Activated CD4-positive, alpha-beta T cell treated with anti-CD3 and anti-CD28 coated beads for 36 hours (primary cell): ENCODE measurements at places on chromosomes 11 and 22. TPM values are rescaled to one million over a fixed set of nuclear protein-coding genes. Genes with fewer than 3 reads are reported as not detected.

GRCh38 chr11:61195719-61196118 is 7.6 kb upstream of the PGA3 start:
- no peaks in the 10 kb centered on the region for H3K4me1 ChIP-seq
- no peak overlapping the region for H3K27ac ChIP-seq
- peaks cover 12% of the 10 kb centered on the region for H3K27me3 ChIP-seq
- H3K4me3 ChIP-seq: no peak overlapping the region

DNA sequence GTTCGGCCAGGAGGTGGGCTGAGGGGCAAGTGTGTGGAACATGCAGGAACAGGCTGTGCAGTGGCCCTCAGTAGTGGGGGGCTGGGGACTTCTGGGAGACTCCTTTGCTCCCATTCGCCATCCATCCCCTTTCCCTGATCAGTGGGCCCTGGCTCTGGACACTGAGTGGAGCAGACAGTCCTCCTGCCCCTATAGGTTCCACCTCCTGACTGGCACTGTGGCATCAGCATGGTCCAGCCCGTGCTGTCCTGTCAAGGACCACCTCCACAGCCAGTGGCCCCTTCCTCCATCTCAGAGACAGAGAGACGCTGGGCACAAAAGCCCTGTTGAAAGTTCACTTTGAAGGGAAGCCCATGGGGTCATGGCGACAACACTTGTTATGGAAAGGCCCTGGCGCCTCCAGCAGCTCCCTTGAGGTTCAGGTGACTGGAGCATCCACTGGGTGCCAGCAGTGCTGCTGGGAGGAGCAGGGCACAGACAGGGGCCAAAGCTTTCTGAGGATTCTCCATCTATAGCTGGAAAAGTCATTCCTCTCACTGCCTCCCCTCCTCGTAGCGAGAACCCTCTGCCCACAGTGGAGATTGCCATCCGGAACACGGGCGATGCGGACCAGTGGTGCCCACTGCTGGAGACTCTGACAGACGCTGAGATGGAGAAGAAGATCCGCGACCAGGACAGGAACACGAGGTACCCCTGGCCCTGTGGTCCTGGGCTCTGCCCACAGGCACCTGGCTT is 5.6 kb downstream of the DERL3 start:
- H3K4me1 ChIP-seq: peaks cover 7% of the 10 kb centered on the region
- H3K27me3 ChIP-seq: no peaks in the 10 kb centered on the region
- no peak overlapping the region for H3K4me3 ChIP-seq
- DNase-seq: no peak
- H3K27ac ChIP-seq: no peak overlapping the region

DNA sequence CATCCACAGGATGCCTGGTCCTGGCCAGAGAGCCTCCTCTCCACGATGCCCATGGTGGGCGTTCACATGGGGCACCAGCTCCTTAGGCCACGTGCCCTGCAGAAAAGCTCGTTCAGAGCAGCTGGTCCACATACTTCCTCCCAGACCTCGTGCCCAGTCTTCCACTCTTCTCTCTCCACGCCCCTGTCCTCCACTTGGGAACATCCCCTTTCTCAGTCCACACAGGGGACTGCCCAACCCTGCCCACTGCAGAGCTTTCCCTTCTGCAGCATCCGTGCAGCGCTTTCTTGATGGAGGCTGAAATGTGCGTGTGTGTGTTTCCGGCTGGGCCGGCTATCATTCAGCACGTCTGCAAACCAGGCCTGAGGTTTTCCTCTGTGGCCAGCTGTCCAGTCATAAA is 11.3 kb downstream of the TPCN2 start:
- H3K36me3 ChIP-seq: no peaks in the 10 kb centered on the region
- H3K4me1 ChIP-seq: peaks cover 5% of the 10 kb centered on the region
- H3K4me3 ChIP-seq: no peak overlapping the region

- H3K27ac ChIP-seq: no peak overlapping the region
- no peak for DNase-seq
- H3K27me3 ChIP-seq: no peaks in the 10 kb centered on the region
- H3K4me3 ChIP-seq: no peak overlapping the region
- H3K36me3 ChIP-seq: no peaks in the 10 kb centered on the region
These were observed 121.8 kb downstream of the INSC start for GRCh38 chr11:15236559-15236958.

DNA sequence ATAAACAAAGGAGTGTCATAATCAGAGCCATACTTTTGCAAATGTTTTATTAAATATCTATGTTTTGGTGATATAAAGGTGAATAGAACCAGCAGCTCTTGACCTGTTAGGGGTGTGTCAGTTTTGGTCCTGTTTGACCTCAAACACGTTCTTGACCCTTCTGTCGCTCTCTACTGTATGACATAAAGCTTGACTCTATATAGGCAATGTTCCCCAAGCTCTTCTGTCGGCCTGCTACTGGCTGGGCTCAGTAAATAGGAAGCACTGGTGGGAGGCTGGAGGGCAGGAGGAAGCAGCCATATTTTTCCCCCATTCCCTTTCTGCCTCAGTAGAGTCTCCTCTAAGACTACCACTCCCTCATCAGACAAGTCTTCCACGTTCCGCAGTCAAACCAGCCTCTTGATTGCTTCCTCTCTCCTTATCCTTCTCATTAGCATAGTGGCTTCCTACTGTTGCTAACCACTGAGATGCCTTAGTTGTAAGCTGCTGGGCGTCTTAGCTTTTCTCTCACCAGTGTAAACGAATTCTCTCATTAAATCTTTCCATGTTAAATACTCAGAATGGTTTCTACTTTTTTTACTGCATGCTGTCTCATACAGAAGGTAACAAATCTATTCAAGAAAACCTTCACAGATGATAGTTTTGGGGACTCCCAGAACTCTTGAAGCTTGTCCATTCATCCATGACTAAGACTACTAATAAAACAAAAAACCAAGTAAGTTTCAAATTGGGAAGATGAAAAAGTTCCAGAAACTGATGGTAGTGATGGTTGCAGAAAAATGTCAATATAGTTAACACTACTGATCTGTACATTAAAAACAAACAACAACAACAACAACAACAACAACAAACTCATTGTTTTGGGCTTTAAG is 3.3 kb downstream of the NPAT start:
- H3K36me3 ChIP-seq: peaks cover 32% of the 10 kb centered on the region
- peaks cover 58% of the 10 kb centered on the region for H3K4me1 ChIP-seq
- no peaks in the 10 kb centered on the region for H3K27me3 ChIP-seq
- H3K27ac ChIP-seq: peak overlapping the region; percentile 79
- H3K4me3 ChIP-seq: peak overlapping the region; percentile 45

GRCh38 chr22:46803031-46803880 is 40.8 kb downstream of the TBC1D22A start:
- no peak overlapping the region for H3K27ac ChIP-seq
- H3K4me1 ChIP-seq: peaks cover 32% of the 10 kb centered on the region
- peaks cover 54% of the 10 kb centered on the region for H3K36me3 ChIP-seq
- no peak overlapping the region for H3K4me3 ChIP-seq
- peak; percentile 84 for DNase-seq

GRCh38 chr11:20387261-20388095 is at the start of gene PRMT3:
TSS of gene PRMT3 (plus strand) at chr11:20387716. CDS start at chr11:20387747, 31 bp downstream.
- peaks cover 23% of the 10 kb centered on the region for H3K36me3 ChIP-seq
- peak within 1 kb of the TSS; percentile 99 for H3K27ac ChIP-seq
- DNase-seq: peak; percentile 98
- H3K27me3 ChIP-seq: no peaks in the 10 kb centered on the region
- peaks cover 27% of the 10 kb centered on the region for H3K4me1 ChIP-seq
- peak within 1 kb of the TSS; percentile 98 for H3K4me3 ChIP-seq

DNA sequence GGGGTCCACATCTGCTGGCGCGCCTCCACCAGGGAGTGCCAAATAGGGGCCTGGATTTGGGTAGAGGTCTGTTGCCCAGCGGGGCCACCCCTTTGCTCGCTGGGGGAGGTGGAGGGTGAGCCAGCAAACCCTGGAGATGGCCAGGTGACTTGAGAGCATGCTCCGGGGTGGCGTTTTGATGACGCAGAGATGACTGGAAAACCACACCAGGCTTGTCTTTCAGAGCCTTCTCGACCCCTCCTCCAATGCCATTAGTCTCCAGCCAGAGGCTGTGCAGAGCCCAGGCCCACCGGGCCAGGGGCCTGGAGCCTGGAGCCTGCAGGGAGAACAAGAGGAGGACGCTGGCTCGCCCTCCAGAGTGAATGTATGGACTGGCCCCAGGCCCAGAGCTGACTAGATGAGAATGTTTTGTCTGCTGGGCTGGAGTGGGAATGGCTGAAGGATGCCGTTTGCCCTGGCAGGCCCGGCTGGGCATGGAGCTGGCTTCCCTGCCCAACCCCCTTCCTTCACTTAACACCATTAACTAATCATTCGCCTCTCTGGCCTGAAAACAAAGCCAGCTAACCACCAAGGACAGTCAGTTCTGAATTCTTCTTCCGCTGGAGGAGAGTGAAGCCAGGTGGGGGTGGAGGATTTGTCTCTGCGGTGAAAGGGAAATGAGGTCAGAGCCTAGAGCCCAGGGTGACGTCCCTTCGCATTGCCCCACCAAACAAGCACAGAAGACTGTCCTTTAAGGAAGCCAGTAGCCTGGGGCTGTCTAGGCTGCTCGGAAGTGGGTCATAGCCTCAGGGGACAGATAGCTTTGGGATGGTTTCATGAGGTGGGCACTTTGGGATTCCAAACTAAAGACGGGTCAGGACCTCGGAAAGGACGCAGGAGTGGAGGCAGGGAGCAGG is 1.6 kb upstream of the MCAM start:
- H3K27ac ChIP-seq: peak overlapping the region; percentile 61
- H3K4me1 ChIP-seq: peaks cover 30% of the 10 kb centered on the region
- H3K4me3 ChIP-seq: peak overlapping the region; percentile 13
- H3K27me3 ChIP-seq: peaks cover 8% of the 10 kb centered on the region

DNA sequence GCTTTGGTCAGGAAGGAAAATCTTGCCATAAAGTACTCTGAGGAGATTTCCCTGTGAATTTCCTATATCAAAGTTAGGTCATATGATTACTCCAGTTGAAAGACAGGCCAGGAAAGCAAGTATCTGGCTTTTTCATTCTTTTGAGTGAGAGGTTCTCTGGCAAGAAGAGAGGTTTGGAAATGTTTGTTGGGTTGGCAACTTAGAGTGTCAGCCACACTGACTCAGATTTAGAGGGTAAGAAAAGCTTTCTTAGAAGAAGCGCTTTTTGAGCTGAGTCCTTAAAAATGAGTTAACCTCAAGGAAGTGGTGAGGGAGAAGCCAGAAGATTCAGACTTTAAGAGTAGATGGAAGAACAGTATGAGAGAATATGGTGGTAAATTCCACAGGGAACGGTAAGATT is 86.1 kb upstream of the BDNF start:
- no peak for DNase-seq
- no peak overlapping the region for H3K4me3 ChIP-seq
- no peaks in the 10 kb centered on the region for H3K4me1 ChIP-seq
- no peak overlapping the region for H3K27ac ChIP-seq
- no peaks in the 10 kb centered on the region for H3K27me3 ChIP-seq

DNA sequence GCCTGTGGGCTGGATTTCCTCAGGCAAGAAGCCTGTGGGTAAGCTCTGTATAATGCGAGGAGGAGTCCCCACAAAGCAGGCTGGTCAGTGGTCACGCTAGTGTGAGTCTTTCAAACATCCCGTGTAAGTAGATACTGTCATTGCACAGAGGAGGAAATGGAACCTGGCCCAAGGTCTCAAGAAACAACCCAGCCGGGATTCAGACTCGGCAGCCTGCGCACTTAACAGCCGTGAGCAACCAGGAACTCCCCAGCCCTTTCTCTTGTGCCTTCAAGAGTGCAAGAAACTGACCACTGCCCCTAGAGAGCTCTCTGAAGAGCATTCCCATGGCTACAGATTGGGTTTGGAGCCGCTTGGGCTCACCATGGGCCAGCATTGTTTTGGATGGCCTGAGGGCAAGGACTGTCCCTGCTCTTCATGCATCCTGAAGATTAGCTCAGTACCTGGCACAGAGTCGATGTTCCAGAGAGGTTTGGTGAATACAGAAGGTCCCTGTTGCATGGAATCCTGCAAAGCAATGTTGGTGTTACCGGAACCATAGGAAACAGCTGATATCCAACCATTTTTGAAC is 6.0 kb downstream of the MPST start:
- no peaks in the 10 kb centered on the region for H3K36me3 ChIP-seq
- no peak overlapping the region for H3K4me3 ChIP-seq
- H3K27ac ChIP-seq: no peak overlapping the region
- no peaks in the 10 kb centered on the region for H3K4me1 ChIP-seq
- H3K27me3 ChIP-seq: peaks cover 5% of the 10 kb centered on the region

GRCh38 chr22:23497016-23497885 is 82.8 kb downstream of the IGLL1 start:
- no peak overlapping the region for H3K27ac ChIP-seq
- peaks cover 13% of the 10 kb centered on the region for H3K4me1 ChIP-seq
- H3K4me3 ChIP-seq: no peak overlapping the region
- DNase-seq: no peak
- H3K36me3 ChIP-seq: no peaks in the 10 kb centered on the region
- no peaks in the 10 kb centered on the region for H3K27me3 ChIP-seq

DNA sequence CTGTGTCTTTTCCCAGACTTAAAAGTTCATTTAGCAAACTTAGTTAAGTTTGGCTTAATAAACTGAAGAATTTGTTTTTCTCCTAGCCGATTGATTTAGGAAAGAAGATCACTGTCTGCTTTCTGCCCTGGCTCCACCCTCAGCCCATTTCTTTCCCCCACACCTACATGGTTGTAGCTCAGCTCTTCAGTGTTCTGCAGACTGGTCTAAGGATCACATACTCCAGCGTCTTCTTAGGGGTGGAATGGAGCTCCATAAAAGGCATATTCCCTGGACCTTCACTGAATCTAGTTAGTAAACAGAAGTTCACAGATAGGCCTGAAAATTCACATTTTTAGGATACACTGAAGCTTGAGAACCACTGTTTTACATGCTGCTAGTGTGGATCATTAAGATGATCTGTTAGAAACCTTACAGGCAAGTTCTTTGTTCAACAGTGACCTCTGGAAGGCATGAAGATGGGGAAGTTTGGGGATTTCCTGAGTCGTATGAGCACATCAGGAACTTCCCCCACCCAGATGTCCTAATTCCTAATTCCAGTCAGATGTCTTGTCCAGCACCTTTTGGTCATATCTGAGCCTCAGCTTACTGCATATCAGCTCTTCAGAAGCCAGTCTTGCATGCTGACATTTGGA is 16.8 kb downstream of the PIWIL4 start:
- H3K4me1 ChIP-seq: peaks cover 4% of the 10 kb centered on the region
- DNase-seq: no peak
- H3K4me3 ChIP-seq: no peak overlapping the region
- H3K27ac ChIP-seq: no peak overlapping the region
- no peaks in the 10 kb centered on the region for H3K27me3 ChIP-seq

Gene RIMBP3B
- total RNA-seq: 0.35 TPM

Gene RIMBP3C
- 0.18 TPM for total RNA-seq

Gene MRGPRX4
- total RNA-seq: not detected

Gene CACNA1I
- 0.39 TPM for total RNA-seq

Gene FAM181B
- not detected for total RNA-seq

Gene TESMIN
- total RNA-seq: 3.5 TPM

Gene MS4A2
- total RNA-seq: not detected
